ENCODE measurements at places on chromosomes 12 and 14.

DNA sequence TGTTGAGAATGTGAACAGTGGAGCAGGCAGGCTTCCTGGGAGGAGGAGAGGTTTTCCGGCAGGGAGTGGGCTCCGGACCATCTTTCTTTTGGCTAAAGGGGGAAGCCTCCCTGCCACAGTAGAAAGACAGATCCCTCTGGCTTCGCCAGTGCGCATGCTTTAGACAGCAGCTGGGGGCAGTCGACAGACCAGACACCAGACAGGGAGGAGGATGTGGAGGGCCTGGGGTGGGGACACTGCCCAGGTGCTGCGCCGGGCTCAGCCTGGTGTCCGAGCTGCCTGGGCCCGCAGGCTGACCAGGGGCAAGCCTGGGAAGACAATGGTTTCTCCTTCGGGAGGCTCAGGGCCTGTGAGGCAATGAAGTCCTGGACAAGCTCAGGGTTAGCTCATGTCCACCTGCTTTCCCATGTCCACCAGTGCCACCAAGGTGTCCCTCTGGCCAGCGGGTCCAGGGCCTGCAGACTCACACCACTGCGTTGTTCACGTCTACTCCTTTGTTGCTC, 67.3 kb downstream of the PRIMA1 start:
- no peak for DNase-seq

GRCh38 chr12:131934535-131934934, 5.5 kb downstream of the PUS1 start:
- DNase-seq = no peak

- DNase-seq = no peak
Observed at GRCh38 chr14:24094841-24095270, 745 bp downstream of the PCK2 start.

DNA sequence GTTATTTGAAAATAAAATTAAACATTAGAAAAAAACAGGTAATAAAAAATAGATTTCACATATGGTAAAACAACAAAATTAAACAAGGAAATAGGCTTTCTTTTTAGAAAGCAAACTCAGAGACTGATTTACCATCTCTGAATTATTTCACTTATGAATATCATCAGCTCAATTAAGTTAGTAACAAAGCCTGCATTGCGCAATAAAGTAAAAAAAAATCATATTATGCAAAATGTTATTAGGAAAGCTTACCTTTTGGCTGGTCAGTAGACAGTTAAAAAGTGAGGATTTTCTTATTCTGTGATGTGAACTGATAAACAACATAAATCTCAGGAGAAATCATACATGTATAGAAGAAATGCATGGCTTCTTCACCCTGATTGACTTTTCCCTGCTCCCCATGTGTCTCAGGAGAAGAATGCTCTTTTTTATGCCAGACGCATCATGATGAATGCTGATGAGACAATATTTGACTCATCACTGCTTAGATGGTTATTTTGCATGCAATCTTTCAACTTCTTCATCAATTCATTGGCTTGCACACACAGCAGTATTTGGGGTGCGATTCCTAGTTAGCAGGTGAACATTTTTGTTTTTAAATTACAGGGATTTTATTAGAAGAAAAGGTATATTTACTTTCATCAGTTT, 124.5 kb upstream of the USP15 start:
- DNase-seq = no peak

DNA sequence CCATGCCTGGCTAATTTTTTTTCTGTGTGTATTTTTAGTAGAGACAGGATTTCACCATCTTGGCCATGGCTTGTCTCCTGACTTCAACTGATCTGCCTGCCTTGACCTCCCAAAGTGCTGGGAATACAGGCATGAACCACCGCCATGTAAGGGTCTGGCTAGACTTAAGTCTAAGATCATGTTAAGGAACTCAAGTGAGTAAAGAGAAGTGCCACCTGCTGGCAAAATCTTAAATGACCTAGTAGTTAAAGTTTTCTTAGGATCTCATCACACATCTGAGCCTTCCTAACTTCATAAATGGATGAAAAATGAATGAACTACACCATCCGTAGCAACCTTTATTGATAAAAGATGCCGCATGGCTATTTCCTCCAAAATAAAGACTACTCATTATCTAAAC, 1.7 kb upstream of the C12orf56 start:
- peak; percentile 53 for DNase-seq

GRCh38 chr12:92130999-92131398, 14.6 kb downstream of the BTG1 start:
- no peak for DNase-seq

DNA sequence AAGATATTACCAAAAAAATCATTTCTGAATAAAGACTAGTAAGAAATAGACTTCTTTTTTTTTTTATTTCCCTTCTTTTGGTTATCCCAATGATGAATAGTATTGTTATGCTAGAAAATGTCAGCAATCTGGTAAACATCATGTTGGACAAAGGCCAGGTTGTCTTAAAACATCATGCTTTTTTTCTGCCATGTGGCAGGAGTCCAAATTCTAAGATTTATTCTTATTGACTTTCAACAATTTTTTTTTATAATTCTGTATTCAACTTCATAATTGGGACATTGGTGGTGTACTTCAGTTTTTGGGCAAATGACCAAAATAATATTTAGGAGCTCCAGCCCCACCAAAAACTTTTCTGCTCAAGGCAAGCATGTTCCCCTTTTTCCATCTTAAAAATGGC, 10.5 kb downstream of the DCN start:
- DNase-seq = no peak

DNA sequence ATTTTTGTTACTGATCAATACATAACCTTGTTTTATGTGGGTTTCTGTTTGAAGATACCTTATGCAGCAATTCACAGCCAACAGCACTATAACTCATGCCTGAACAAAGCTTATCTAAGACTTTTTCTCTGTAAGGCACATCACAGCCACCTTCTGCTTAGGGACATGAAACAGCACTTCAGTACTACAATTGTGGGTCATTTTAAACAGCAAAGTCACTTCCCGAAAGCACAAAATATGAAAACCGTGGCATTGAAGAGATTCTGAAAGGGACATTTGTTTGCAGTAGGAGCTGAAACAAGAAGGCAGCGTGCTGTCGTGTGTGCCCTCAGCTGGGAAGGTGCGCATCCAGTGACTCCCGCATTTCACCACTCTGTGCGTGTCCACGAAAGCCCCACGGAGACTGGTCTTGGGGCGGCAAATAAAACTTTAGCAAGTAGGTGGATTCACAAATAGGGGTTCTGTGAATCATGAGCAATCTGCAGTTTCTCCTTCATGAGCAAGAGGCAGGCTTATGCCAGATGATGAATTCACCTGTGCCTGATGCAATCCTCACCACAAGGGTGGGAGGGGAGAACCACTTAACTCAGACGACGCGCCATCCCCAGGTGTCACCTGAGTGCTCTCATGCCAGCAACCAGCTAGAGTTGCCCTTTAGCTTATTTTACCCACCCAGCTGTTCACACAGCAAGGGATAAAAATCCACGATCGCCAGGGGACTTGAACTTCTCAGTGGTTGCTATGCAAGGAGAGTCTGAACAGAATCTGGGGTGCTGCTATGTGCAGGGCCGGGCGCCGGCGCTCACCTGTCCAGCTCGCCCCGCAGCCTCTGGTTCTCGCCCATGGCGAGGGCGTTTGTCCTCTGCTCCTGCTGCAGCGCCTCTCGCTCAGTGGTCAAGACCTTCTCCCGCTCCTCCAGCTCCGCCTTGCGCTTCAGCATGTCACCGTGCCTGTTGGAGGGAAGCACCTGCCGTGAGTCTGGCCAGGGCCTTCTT, 54.9 kb upstream of the GPR68 start:
- DNase-seq = no peak

DNA sequence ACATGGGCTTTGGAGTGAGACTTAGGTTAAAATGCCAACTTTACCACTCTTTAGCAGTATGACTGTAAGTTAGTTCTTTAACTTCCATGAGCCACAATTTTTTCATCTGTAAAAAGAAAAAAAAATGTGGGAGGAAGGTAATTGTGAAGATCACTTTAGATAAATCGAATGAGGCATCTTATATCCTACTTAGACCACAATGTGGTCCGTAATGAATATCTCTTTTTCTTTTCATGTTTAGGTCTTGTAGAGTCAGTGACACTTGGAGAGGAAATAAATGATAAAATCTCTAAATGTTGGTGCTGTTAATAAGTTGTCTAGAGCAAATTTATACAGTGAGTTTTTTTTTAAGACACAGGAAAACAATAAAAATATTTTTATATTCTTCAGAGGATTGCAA, 34.3 kb downstream of the RGS6 start:
- no peak for DNase-seq

- DNase-seq = no peak
Observed at GRCh38 chr14:74950795-74951442, 4.5 kb downstream of the PGF start.

GRCh38 chr12:84512751-84513150, 399.8 kb downstream of the SLC6A15 start:
- no peak for DNase-seq

DNA sequence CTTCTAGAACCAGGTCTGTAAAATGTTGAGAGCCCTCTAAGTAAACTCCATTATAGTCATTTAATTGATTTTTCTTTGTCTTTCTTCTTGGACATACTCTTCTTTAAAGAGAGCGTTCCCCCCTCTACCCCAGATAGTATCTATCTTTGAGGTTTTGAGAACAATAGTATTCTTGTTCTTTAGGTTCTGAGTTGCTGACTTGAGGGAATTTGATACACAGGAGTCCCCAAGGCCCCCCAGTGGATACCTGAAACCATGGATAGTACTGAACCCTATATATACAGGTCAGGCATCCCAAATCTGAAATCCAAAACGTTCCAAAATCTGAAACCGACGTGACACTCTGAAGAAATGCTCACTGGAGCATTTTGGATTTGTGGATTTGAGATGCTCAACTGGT, 65.5 kb downstream of the FUT8 start:
- DNase-seq = no peak

DNA sequence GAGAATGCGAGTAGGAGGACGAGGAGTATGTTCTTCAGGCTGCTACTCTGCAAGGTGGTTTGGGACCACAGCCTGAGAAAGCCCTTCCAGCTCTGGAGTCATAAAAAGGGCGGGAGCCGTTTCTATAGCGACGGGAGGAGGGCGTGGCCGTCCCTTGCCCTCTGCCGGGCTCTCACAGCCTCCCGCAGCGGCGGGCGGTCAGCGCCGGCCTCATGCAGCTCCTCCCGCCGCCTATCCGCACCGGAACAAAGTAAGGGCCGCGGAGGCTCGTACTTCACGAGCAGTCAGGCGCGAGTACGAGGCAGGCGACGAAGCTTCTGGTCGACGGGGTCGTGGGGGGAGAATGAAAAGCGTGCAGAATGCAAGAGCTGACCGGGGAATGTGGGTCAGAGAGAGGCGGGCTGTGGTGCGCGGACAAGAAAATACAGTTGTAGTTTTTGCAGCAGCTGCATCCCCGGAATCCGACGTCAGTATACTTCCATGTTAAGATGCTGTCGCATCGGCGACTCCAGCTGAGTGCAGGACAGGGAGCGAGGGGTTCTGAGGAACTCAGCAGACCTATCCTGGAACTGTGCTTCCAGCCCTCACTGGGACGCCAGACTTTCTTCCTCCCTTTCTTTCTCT, at the start of gene DYRK4:
TSS of gene DYRK4 (plus strand) at position 175 of the 624 bp plus-strand sequence. CDS start at position 213, 38 bp downstream.
- DNase-seq = peak; percentile 4

DNA sequence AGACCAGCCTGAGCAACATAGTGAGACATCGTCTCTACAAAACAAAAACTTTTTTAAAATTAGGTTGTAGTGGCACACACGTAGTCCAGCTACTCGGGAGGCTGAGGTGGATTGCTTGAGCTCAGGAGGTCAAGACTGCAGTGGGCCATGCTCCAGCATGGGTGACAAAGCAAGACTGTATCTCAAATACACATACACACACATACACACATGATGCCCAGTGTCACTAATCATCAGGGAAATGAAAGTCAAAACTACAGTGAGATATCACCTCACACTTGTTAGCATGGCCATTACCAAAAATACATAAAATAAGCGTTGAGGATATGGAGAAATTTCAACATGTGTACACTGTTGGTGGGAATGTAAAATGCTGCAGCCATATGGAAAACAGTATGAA, 33.2 kb upstream of the KICS2 start:
- DNase-seq = no peak

GRCh38 chr14:50352584-50352983, 40.5 kb downstream of the DMAC2L start:
- DNase-seq = no peak

- DNase-seq = no peak
Observed at GRCh38 chr12:27615331-27615891, 80.8 kb upstream of the REP15 start.
